ENCODE measurements at places on chromosomes 5 and 9. TPM values are rescaled to one million over a fixed set of nuclear protein-coding genes. Genes with fewer than 3 reads are reported as not detected.
A peak's percentile ranks its signal among the peaks of the same experiment; 100 is the strongest.

CDH6 gene
- total RNA-seq, result not detected

PDLIM4 gene
- not detected for total RNA-seq

SHC3 gene
- total RNA-seq, result not detected

NRG2 gene
- total RNA-seq, result 0.22 TPM

SPINK5 gene
- total RNA-seq, result not detected

PFN3 gene
- not detected for total RNA-seq

CD72 gene
- total RNA-seq, result 110 TPM

SPAAR gene
- total RNA-seq, result not detected

WDR31 gene
- total RNA-seq, result 0.62 TPM

CDH12 gene
- total RNA-seq, result not detected

SPINK6 gene
- total RNA-seq, result not detected

LRRC19 gene
- total RNA-seq, result not detected

DNA sequence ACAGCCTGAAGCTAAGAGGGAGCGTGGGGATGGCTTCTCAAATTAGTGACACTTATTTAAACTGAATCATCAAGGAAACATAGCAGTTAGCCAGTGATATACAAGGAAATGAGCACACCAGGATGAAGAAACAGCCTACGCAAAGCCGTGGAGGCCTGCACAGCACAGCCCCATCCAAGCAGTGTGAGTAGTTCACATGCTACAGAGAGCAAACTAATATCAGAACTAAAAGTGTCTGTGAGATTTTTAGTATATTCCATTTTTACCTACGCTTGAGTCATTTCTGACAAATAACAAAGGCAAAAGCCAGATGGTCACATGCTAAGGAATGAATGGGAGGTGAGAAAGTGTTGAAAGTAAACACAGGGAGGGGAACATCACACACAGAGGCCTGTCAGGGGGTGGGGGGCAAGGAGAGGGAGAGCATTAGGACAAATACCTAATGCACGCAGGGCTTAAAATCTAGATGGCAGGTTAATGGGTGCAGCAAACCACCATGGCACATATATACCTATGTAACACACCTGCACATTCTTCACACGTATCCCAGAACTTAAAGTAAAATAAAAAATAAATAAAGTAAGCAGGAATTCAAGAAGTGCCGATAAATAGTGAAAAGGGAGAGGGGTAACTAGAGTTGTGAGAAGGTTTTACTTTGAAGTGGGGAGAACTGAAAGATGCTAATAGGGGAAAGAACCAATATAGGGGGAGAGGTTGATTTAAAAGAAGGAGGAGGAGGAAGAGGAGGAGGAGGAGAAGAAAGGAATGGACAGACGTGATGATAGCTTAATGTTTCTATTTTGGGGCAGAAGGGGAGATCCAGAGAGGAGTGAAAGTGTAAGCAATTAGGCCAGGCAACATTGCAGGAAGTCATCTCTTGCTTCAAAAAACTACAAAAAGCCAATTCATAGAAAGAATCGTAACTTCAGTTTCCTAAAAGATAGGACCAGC, 100.9 kb upstream of the PTGER4 start:
- peak; percentile 40 for DNase-seq

- peak; percentile 20 for DNase-seq
Measured at GRCh38 chr5:74903165-74903787, 37.1 kb upstream of the FAM169A start.

- DNase-seq, result peak; percentile 22
Measured at GRCh38 chr9:73200694-73201452, 49.2 kb downstream of the ANXA1 start.

- DNase-seq, result no peak
Measured at GRCh38 chr5:38387161-38387560, 128.8 kb downstream of the EGFLAM start.

- no peak for DNase-seq
Measured at GRCh38 chr5:33905381-33905780, 13.6 kb upstream of the ADAMTS12 start.

DNA sequence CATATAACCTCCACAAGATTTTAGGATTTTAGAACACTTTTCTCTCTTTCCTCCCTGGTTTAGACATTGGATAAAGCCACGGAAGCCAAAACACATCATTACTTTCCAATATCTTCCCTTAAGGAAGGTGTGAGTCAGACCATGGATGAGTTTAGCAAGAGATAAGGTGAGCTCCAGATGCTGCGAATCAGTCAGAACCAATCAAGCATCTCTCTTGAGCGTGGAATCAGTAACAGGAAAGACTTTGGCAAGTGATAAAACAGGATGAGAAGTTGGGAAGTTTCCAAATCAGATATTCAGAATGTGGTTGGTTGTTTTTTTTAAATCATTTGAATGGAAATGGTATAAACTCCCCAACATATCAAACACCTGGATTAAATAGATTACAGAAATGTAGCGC, 397.8 kb downstream of the EFNA5 start:
- no peak for DNase-seq

- DNase-seq, result no peak
Measured at GRCh38 chr5:154999865-155000264, 13.7 kb upstream of the KIF4B start.

DNA sequence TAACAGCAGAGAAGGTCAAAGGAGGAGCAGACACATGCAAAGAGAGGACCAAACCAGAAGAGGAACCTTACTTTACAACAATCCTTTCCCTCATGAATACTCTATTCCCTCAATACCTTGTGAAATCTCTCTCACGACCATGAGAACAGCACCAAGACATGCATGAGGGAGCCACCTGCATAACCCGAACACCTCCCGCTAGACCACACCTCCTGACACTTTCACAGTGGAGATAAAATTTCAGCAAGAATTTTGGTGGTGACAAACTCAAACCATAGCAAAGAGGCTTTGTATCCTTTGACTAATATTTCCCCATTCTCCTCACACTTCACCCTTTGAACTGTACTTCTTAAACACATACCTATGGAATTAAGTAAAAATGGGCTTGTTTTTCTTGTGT, 101.7 kb downstream of the RORB start:
- DNase-seq, result no peak

DNA sequence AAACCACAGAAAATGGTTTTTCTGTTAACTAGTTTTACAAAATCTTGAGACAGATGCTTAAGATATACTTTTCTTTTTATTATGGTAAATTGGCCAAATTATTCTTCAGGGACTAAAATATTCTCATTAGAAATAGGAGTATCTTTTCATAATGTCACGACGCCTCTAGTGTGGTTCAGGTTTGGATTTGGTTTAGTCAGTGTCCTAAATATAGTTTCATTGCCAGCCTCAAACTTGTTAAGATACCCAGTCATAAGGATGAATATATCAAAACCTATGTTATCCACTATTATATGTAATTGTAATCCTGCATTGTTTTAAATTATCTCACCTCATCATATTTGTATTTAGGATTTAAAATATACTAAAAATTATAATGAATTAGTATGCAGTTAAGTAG, 13.7 kb downstream of the NDUFAF2 start:
- DNase-seq, result no peak

GRCh38 chr5:66015196-66015960, 89.0 kb downstream of the ERBIN start:
- no peak for DNase-seq

- DNase-seq, result no peak
Measured at GRCh38 chr9:80501635-80502034, 929.9 kb downstream of the TLE4 start.

DNA sequence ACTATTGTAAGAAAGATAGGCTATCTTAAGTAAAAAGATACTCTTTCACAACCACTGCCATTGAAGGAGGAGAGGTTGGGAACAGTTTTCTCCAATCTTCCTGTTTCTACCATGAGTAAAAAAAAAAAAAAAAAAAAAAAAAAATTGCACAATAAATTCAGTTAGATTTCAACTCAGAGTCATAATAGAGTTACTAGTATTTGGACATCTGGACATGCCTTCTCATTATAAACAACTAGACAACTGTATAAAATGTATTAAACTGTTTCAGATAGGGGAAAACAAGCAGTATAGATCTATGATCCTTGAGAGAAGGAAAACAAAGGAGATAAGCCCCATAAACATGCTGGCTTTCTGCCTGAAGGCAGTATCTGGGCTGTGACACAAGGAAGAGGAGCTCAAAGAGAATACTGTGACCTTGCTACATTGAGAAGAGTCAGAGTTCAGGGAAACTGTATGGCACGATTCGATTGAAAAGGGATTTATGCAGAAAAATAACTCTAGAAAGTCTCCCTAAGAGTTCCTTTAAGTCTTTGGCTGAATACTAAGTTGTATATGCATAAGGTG, 249.2 kb upstream of the POU5F2 start:
- DNase-seq, result no peak

DNA sequence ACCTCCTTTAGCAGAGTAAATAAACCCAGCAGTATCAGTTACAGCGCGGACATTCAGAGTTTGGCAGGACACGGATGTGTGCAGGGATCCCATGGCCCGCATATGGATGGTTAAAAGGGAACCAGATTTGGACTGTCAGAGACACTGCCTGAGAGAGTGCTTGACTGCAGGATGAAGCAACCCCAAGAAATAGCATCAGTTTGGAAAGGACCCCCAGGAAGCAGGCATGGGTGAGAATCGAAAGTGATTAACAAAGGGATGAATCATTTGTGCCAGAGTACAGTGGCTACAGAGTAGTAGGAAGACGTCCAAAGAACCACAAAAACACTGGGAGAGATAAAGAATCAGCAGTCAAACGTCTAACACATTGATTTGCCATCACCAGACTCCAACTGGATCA, 5.5 kb downstream of the C7 start:
- DNase-seq, result no peak

GRCh38 chr5:151295791-151296477, 7.6 kb downstream of the SLC36A3 start:
- no peak for DNase-seq

GRCh38 chr9:128372784-128373183, 1.6 kb downstream of the URM1 start:
- no peak for DNase-seq

DNA sequence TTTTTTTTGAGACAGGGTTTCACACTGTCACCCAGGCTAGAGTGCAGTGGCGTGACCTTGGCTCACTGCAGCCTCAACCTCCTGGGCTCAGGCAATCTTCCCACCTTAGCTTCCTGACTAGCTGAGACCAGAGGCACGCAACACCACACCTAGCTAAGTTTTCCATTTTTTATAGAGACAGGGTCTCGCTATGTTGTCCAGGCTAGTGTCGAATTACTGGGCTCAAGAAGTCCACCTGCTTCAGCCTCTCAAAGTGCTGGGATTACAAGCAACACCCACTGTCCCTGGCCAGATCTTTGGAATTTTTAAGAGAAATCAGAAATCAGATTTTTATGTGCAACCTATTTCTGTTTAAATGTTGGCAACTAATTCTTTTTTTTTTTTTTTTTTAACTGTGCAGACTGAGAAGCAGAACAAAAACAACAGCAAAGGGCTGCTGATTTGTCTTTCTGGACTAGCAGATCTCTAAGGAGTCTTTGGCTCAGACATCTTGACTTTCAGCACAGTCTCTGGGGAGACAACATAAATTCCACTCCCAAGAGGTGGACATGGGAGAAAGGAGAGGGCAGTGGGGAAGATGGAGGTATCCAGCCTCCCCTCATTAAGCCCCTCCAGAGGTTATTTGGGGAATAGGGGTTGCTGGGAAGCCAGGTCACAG, 54.4 kb upstream of the FABP6 start:
- DNase-seq, result no peak

DNA sequence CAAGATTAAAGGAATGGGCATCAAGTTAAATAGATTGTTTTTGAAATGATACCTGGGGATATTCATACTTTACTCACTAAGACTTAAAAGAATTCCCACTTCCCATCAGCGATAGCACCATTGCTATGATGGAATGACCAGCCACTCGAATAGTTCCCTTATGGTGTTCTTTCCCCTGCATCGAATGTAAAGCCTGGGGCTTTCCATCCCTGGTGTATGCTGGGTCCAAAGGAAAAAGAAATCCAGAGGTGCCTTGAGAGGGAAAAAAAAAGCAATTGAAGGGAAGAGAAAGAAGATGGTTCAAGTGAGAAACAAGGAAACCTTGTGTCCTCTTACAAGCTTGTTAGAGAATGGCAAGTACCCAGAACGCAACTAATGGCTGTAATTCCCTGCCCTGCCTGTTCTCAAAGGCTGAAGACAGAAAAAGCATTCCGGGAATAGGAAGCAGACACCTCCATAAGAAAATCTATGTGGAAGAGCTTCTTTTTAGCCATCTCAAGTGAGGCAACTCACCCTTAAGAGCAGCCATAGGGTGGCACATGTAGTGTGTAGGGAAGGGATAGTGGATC, 351.1 kb upstream of the DAB2 start:
- DNase-seq, result no peak

- DNase-seq, result no peak
Measured at GRCh38 chr5:16871746-16872339, 64.2 kb downstream of the MYO10 start.

- DNase-seq, result no peak
Measured at GRCh38 chr5:136040746-136041415, 12.1 kb downstream of the TGFBI start.

DNA sequence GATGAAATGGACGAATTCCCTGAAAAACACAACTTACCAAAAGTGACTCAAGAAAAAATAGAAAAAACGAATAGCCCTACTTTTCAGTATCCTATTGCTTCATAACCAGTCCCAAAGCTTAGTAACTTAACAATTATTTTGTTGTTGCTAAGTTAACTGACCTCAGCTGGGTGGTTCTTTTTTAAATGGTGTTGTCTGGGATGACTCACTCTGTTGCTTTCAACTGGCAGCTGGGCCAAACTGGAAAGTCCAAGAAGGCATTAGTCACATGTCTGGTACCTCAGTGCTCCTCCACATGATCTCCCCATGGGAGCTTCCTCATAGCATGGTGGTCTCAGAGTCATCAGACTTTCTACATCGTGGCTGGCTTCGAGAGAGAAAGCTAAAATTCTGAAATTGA, 47.8 kb upstream of the ADAMTS2 start:
- no peak for DNase-seq

DNA sequence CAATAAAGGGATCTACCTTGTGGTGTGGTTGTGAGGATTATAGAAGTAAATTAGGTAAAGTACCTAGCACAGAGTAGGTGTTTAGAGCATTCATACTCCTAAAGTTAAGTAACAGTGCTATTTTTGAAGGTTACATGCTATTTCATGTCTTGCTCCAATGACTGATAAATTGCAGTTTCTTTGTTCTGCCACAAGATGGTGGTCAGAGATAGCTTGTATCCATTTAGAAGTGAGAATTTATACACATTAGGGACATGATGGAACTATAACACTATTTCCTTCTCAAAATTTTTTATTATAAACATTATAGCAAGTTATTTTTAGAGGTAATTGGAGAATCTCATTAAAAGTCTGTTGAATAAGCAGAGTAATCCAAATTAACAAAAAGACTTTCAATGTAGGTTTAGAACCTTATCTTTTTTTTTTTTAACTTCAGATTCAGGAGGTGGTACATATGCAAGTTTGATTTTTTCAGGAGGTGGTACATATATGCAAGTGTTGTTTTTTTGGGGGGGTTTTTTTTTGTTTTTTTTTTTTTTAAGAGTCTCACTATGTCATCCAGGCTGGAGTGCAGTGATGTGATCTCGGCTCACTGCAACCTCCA, 17.1 kb downstream of the MTREX start:
- DNase-seq, result peak; percentile 37
